ENCODE measurements at places on chromosomes 2 and 18.

GRCh38 chr2:108154366-108155061 is 85.3 kb upstream of the SULT1C3 start:
- peaks cover 5% of the 10 kb centered on the region for H3K27me3 ChIP-seq
- H3K27ac ChIP-seq: no peak overlapping the region
- no peak overlapping the region for H3K4me3 ChIP-seq

DNA sequence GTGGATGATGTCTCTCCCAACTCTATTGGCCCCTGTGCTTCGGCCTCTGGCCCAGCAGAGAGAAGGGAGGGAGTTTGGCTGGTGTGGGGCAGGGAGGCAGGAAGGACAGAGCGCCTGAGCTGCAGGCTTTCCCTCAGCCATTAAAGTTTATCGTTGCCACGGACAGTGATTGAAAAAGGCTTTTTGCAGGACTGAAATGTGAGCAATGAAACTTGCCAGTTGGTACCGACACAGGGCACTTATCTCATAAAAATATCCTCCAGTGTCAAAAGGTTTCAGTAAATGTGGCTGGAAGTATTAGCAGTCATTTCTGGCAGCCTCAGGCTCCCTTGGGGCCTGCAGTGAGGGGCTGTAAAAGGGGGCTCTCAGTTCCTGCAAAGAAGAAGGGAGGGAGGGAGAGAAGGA is 169.2 kb downstream of the GLI2 start:
- H3K4me3 ChIP-seq: no peak overlapping the region
- no peak for DNase-seq
- H3K27me3 ChIP-seq: peaks cover 13% of the 10 kb centered on the region
- H3K36me3 ChIP-seq: no peaks in the 10 kb centered on the region
- H3K27ac ChIP-seq: no peak overlapping the region

- no peak for DNase-seq
- no peaks in the 10 kb centered on the region for H3K27me3 ChIP-seq
- no peak overlapping the region for H3K4me3 ChIP-seq
- H3K36me3 ChIP-seq: no peaks in the 10 kb centered on the region
- no peak overlapping the region for H3K27ac ChIP-seq
Observed at GRCh38 chr18:56067969-56068671, 480.1 kb upstream of the TCF4 start.

DNA sequence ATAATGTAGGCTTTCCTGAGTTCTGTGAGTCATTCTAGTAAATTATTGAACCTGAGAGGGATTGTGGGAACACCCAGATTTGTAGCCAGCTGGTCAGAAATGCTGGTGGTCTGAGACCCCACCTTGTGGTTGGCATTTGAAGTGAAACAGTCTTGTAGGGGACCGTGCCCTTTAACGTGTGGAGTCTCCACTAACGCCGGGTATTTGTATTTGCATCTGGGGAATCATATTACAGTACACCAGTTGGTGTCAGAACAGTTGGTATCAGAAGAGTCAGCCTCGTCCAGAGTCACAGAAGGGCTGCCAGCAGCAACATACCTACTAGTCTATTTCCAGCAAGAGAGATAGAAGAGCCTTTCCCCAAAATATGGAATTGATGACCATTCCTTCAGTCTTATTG is 38.3 kb upstream of the PTPN4 start:
- H3K4me1 ChIP-seq: peaks cover 4% of the 10 kb centered on the region
- no peak overlapping the region for H3K4me3 ChIP-seq
- peaks cover 10% of the 10 kb centered on the region for H3K36me3 ChIP-seq
- no peak overlapping the region for H3K27ac ChIP-seq
- H3K27me3 ChIP-seq: no peaks in the 10 kb centered on the region
- DNase-seq: no peak

- no peak for DNase-seq
- peaks cover 5% of the 10 kb centered on the region for H3K36me3 ChIP-seq
- H3K4me1 ChIP-seq: peaks cover 3% of the 10 kb centered on the region
- H3K27ac ChIP-seq: no peak overlapping the region
- H3K4me3 ChIP-seq: no peak overlapping the region
Observed at GRCh38 chr18:47250391-47251046, 941 bp downstream of the SKOR2 start.

All from endothelial cell (in vitro differentiated cells).